ENCODE measurements at places on chromosomes 13 and 19.

- DNase-seq, result no peak
Observed at GRCh38 chr13:110882972-110883371, 31.9 kb downstream of the ANKRD10 start.

- no peak for DNase-seq
Observed at GRCh38 chr19:33239223-33239975, 13.7 kb upstream of the SLC7A10 start.

GRCh38 chr19:952049-952679 lies 26.3 kb downstream of the ARID3A start:
- DNase-seq, result no peak

DNA sequence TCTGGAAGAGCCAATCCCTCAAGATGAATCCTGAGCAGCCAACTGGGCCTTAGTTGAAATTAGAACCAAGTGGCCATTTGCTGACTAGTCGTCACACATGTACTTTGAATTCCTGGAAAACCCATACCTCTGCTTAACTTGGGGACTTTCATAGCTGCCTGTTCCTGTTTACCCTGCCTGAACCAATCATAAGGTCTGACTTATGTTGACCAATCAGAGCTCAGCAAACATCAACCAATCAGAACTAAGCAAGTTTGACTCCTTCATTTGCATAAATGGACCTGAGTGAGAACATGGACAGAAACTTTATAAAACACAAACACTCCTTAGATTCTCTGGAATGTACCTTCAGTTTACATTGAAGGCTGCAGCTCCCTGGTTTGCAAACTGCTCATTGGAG lies 50.8 kb downstream of the LATS2 start:
- no peak for DNase-seq

DNA sequence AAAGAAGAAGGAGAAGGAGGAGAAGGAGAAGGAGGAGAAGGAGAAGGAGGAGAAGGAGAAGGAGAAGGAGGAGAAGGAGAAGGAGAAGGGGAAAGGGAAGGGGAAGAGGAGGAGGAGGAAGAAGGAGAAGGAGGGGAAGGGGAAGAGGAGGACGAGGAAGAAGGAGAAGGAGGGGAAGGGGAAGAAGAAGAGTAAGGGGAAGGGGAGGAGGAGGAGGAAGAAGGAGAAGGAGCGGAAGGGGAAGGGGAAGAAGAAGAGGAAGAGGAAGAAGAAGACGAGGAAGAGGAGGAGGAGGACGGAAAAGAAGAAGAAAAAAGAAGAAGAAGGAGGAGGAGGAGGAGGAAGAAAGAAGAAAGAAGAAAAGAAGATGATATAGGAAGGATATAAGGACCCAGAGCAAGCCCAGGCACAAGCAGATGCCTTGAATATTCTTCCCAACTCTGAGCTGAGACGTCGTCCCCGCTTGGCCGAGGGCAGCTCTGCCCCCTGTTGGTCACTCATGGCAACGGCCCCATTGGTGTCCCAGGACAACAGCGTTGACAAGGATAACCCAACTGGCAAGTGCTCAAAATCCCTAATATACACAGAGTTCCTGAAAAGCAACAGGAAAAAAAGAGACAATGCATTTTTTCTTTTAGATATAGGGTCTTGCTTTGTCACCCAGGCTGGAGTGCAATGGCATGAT lies 30.6 kb upstream of the IGSF23 start:
- DNase-seq, result peak; percentile 36

GRCh38 chr19:53545271-53546065 lies 7.5 kb downstream of the ZNF331 start:
- no peak for DNase-seq

DNA sequence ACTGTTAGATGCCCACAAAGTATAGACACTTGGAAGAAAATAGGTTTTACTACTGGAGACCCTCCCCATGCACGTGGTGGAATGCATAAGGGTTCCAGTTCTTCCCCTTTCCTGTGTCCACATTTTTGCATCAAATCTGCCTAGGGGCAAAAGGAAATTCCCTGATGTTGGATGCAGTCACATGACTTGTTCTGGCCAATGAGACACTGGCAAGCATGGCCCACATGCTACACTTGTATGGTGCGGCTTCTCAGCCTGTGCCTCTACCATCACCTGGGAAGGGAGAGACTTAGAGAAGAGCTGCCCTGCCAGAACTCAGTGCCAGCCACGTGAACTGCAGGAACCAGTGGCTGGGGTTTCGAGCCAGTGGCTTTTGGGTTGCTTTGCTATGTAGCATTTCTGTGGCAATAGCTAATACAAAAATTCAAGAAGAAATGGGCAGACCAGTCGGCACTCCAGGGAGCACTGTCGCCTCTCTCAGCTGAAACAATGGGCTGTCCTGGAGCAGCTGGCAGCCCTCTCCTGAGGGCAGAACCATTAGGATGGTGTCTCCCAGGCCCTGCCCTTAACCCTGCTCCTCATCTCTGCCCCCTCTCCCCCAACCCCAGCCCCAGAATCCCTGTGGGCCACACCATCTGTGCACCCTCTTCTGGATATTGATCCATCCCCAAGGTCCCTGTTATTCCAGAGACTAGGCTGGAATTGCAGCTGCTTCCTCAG lies 634.0 kb downstream of the UQCRFS1 start:
- DNase-seq, result no peak

DNA sequence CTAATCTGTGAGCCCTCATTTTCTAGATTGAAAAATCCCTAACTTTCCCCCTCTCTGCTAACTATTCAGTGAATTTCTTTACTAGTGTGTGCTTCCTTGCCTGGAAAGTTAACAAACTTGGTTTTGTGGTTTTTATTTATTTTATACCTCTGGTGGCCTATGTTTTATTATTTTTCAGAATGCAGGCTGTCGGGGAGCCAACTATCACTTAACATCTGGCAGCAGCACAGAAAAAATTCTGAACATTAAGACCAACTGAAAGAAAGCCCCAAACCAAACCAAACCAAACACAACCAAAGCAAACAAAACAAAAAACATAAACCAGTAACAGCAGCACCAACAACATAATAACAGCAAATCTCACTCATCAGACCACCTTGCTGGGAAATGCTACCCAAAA lies 109.0 kb upstream of the KL start:
- DNase-seq, result no peak

GRCh38 chr13:86918682-86919081 lies 752.5 kb upstream of the SLITRK5 start:
- no peak for DNase-seq

- DNase-seq, result no peak
Observed at GRCh38 chr13:99214232-99214631, 13.6 kb downstream of the UBAC2 start.

GRCh38 chr19:9645472-9645871 lies 24.4 kb upstream of the ZNF561 start:
- DNase-seq, result no peak

GRCh38 chr19:13796301-13797057 lies 1.2 kb downstream of the ZSWIM4 start:
- DNase-seq, result no peak

DNA sequence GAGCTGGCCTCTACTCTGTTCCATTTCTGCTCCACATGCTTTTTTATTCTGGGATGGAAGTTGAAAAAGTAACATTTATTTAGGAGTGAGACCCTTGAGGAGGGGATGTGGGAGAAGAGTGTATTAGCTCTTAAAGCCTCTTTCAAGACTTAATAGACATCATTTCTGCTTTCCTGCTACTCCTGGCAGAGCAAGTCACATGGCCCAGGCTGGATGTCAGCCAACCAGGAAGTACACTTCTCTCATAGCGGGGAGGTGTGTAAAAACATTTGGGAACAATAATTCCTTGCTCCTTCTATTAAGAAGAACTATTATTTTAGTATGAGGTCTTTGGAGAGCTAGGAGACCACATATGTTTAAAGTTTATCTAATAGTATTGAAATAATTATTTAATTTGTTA lies 40.6 kb upstream of the FAM216B start:
- DNase-seq, result no peak

DNA sequence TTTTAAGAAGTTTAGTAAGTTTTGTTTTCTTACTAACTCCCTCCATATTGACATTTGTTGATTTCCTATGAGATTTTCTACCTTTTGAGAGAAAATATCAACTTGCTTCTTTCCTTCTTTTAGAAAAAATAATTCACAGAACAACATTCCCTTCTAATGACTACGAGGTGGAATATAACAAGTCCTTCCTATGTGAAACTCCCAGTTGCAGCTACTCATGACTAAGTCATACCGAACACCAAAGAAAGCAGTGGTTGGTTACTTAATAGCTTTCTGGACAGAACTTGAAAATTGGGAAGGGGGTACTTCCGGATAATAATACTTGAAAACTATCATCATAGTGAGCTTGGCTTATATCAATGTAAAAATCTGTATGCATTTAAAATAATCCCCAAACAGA lies 144.8 kb downstream of the DACH1 start:
- DNase-seq, result no peak

DNA sequence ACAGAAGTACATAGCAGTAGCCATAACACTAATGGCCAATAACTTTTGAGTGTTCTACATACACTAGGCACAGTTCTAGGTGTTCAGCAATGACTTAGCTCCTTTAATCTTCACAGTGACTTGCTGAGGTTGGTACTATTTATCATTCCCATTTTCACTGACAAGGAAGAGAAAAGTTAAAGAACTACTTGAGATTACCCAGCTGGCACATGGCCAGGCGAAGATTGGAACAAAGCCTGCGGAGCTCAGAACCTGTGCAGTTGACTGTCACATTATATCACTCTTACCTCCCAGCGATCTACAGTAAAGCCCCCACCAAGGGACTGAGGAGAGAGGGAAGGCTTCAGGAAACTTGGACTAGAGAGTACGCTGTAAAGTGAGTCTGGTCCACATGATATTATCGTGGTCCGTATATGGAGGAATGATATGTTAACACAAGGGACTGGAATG lies 42.4 kb upstream of the WDFY2 start:
- DNase-seq, result no peak

- no peak for DNase-seq
Observed at GRCh38 chr13:109693213-109693612, 93.2 kb downstream of the IRS2 start.

- DNase-seq, result no peak
Observed at GRCh38 chr13:44044547-44045179, 165.0 kb downstream of the LACC1 start.

DNA sequence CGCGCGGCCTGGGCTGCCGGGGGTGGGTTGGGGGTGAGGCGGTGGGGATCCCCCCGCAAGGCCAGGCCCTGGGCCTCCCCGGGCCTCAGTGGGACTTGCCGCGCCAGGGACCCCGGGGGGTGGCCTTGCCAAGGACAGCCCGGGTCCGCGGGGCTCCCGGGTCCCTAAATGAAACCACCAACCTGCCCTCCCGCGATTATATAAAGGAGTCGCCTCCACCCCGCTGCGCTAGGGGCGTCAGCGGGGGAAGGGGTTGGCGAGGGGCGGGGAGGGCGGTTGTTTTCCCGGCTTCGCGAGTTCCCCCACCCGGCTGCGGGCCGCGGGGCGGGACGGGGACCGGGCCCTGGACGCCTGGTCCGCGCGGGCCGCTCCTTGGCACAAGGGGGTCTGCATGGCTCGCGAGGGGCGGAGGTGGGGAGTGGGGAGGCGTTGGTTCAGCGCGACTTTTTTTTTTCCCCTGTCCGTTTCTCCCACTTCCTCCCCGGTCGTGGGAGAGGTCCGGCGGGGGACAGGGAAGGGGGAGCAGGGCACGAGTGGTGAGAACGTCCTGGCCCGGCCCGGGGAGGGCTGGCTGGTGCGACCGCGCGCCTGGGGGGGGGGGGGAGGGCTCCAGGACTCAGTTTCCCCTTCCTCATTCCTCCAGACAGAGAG lies 822 bp upstream of the ZBTB7A start:
- DNase-seq, result no peak

GRCh38 chr19:5534787-5535586 lies 32.8 kb downstream of the TINCR start:
- DNase-seq, result peak; percentile 17

DNA sequence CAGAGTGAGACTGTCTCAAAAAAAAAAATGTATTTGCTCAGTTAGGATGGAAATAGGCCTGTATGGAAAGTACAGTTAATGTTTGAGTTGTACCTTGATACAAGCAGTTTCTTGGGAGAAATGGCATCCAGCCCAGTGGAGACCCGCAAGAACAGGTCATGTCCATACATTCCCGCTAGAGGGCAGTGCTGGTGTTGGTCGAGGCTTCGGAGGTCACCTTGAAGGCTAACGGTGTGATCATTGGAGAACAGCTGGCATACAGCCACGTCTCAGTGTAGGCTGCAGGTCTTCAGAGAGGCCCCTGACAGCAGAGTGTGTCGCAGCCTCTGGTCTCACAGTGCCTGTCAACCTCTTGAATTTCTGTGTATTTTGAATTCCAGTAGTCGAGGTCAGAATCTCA lies 7.5 kb downstream of the ZNF610 start:
- peak; percentile 47 for DNase-seq

DNA sequence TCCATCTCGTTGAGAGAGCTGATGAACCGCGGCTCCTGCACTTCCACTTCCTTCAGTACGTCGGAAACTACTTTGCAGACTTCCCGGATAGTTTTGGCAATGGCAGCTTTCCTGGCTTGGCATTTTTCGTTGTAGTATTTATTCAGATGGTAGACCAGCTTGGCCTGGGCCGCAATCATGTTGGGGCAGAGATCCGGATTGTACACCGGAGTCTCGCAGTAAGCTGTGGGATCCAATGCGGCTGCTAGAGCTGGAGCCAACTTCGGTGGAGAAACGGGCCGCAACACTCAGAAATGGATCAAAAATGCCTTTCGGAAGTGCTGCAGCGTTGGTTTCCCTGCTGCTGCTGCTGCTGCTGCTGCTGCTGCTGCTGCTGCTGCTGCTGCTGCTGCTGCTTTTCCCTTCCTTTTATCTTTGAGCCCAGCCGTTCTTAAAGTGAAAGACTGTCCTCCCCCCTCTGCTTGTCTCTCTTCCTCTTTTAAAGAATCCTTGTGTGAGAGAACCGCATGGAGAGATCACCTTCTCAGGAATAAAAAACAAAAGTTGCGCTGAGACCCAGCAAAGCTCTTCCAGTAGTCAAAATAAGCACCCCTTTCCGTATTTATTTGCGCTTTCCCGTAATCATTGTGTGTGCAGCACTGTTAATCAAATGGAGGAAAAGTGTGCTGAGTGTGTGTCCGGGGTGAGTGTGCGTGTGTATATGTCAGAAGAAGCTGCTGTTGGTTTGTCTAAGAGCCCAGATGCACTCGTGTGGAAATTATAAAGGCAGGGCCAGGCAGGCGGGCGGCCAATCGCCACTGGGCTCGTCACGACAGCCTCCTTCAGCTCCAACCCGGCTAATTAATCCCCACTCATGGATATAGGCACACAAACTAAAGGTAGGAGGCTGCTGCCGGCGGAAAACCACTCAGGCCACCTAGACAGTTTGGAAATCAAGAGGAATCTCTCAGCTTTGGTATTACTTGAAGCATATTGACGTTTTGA lies at the start of gene MAB21L1:
Gene MAB21L1 (minus strand): TSS at position 730 of the 984 bp plus-strand sequence. CDS start 551 bp downstream, at position 179.
- no peak for DNase-seq

GRCh38 chr19:45528744-45529419 lies 21.6 kb downstream of the VASP start:
- DNase-seq, result no peak

Measured in stimulated activated CD4-positive, alpha-beta T cell treated with anti-CD3 and anti-CD28 coated beads, Interleukin-2, amount 100 ng/mL, for 48 hours (primary cell).